ENCODE measurements at places on chromosomes 5 and 9. TPM values are rescaled to one million over a fixed set of nuclear protein-coding genes. Genes with fewer than 3 reads are reported as not detected.

LHX3 gene
- 0.11 TPM for total RNA-seq

DNM1 gene
- total RNA-seq, result 105 TPM

ADRA1B gene
- total RNA-seq, result 0.16 TPM

QRFP gene
- total RNA-seq, result not detected

SPATA31E1 gene
- 0.05 TPM for total RNA-seq

SLC38A9 gene
- 25.7 TPM for total RNA-seq

HSD17B3 gene
- total RNA-seq, result not detected

PDE6A gene
- not detected for total RNA-seq

GABRA1 gene
- 0.48 TPM for total RNA-seq

OGN gene
- 0.11 TPM for total RNA-seq

NIM1K gene
- total RNA-seq, result 0.07 TPM
